ENCODE measurements at places on chromosomes 5 and 9.

- DNase-seq: no peak
Measured at GRCh38 chr9:111961009-111961408, 64.4 kb downstream of the UGCG start.

- DNase-seq: no peak
Measured at GRCh38 chr9:117250610-117251215, 164.1 kb downstream of the ASTN2 start.

- no peak for DNase-seq
Measured at GRCh38 chr9:107935931-107936330, 446.4 kb upstream of the KLF4 start.

DNA sequence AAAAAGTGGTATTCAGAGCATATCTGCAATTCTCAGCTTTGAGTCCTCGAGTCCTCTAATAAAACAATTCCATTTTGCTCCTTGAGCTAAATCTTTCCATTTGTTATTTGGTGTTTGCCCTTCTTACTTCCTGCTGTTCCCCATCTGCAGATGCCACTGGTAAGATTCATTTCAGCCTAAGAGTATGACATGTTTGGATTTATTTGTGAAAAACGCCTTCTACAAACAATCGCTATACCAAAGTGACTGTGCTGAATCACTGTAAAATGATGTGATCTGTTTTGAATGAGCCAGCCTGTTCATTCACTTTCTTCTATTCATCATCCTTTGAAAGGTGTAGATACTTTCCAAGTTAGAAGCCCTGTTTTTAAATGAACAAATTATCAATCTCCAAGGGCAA, 27.7 kb downstream of the KCTD16 start:
- no peak for DNase-seq

GRCh38 chr5:69217151-69217511, 17.6 kb upstream of the CDK7 start:
- DNase-seq: no peak

Measured in hindlimb muscle (tissue), 1 donor.